ENCODE measurements at places on chromosomes 3 and 15.

GRCh38 chr3:114327665-114328064 is 33.8 kb downstream of the TIGIT start:
- DNase-seq, result no peak

GRCh38 chr3:105527949-105528348 is 161.2 kb downstream of the ALCAM start:
- no peak for DNase-seq

GRCh38 chr15:42483677-42484076 is 7.3 kb downstream of the ZNF106 start:
- DNase-seq, result no peak

- DNase-seq, result no peak
Measured at GRCh38 chr3:113287111-113287802, 75.9 kb downstream of the BOC start.

DNA sequence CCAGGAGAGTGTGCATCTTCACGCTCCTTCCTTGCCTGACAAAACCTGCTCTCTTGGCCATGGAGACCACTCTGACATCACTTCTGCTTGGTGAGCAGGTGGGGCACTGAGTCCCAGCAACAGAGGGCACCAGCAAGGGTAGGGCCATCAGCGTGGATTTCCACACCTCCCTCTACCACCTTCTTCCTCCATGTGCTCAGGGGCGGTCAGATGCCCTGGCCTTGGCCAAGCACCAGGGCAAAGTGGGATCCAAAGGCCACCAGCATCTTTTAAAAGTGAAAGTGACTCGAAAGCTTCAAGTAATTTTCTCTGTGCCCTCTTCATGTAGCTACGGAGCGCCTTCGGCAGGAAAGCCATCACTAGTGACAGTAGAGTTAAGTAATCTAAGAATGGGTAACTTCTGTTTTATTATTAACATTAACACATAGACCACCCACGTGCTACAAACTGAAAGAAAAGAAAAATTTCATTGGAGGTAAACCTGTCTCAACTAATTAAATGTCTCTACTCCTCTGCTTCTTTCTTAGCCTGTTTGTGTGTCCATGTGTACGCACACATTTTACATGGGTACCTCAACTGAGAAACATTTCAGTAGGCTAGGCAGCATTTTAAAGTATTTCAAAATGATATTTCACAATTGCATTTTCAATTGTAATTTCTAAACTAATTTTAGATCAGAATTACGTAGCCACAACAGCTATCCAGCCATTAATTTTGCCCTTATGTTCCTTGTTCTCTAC is 57.9 kb downstream of the CHSY1 start:
- DNase-seq, result no peak
